ENCODE measurements at places on chromosomes 2 and 18.

DNA sequence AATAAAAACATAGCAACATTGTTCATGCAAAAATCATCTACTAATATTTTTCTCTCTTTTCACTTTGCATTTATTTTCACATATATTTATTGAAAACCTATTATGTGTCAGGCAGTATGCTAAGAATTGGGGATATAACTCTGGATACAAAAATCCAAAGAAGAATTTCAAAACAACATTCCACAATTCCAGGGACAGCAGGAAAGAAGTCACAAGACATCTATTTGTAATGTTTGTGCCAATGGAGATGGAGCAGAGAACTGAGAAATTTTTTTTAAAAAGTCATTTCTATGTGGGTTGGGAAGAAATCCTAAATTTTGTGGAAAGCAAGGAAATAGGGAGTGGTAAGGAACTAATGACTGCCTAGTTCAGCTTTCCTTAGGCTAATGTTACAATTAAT is 128.6 kb upstream of the TLK1 start:
- H3K4me3 ChIP-seq = no peak overlapping the region
- no peaks in the 10 kb centered on the region for H3K36me3 ChIP-seq
- H3K27ac ChIP-seq = no peak overlapping the region
- no peak for DNase-seq
- H3K4me1 ChIP-seq = no peaks in the 10 kb centered on the region
- no peaks in the 10 kb centered on the region for H3K27me3 ChIP-seq

- no peak overlapping the region for H3K27ac ChIP-seq
- H3K36me3 ChIP-seq = no peaks in the 10 kb centered on the region
- no peak for DNase-seq
- H3K4me3 ChIP-seq = no peak overlapping the region
Measured at GRCh38 chr2:236289766-236290462, 25.7 kb upstream of the ASB18 start.

- H3K4me1 ChIP-seq = no peaks in the 10 kb centered on the region
- no peak overlapping the region for H3K27ac ChIP-seq
- DNase-seq = no peak
- no peak overlapping the region for H3K4me3 ChIP-seq
- H3K27me3 ChIP-seq = no peaks in the 10 kb centered on the region
Measured at GRCh38 chr2:37342591-37343220, 1.7 kb upstream of the QPCT start.

- no peaks in the 10 kb centered on the region for H3K4me1 ChIP-seq
- H3K27ac ChIP-seq = no peak overlapping the region
- H3K4me3 ChIP-seq = no peak overlapping the region
- H3K36me3 ChIP-seq = no peaks in the 10 kb centered on the region
- H3K27me3 ChIP-seq = no peaks in the 10 kb centered on the region
Measured at GRCh38 chr18:59488899-59489298, 129.8 kb upstream of the LMAN1 start.

Measured in aorta (tissue), 5 donors.